GM13976 (cell line): ENCODE measurements at places on chromosomes 1 and 21.

DNA sequence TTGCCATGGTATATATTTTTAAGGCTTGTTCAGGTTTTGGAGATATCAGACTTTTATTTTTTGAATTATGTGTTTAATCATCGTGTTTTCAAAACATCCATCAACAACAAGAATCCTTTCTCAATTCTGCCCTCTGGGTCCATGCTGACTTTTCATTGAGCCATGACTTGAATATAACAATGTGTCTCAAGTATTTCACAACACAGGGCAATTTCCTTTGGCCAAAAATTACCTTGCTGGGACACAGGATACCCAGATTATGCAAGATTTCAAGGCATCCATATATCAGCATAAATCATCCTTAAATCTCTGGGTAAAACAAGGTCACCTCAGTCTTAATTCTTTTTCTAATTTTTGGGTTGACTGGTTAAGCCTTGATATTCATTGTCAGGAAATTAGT is 411.2 kb upstream of the USP24 start:
- no peak for DNase-seq

GRCh38 chr1:117613969-117614729 is 8.3 kb downstream of the TENT5C start:
- DNase-seq, result no peak

DNA sequence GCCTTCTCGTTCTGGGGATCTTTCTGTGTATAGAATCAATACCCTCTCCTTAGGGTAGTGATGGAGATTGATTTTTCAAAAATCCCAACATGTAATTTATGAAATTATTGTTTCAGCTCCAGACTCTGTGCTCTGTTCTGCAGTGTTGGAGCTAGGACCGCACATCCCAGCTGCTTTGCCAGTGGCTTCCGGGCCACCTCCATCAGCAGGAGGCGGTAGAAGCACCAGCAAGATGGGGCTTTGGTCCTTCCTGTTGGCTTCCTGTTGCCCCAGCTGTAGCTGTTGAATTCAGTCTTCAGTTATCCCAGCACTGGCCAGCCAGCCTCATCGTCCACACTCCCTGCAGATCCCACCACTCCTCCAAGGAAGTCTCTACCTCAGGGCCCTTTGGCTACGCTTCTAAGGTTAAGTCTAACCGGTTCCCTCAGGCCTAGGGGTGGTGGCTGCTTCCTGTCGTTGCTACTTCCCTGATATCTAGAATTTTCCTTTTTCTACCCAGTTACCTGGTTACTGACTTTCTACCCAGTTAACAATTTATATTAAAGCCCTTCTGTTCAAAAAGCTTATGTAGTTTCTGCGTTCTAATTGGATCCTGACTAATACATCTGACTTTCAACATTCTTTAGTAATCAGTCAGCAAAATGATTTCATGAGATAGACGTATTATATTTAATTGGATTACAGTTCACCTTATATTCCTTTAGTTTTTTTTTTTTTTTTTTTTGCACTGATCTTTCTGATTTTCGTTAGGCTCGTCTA is 24.6 kb downstream of the GALNT2 start:
- no peak for DNase-seq

GRCh38 chr1:169316556-169316955 is 51.0 kb downstream of the NME7 start:
- no peak for DNase-seq

GRCh38 chr1:231376875-231377549 is 38.9 kb downstream of the SPRTN start:
- no peak for DNase-seq

- no peak for DNase-seq
These were observed 50.0 kb downstream of the CD46 start for GRCh38 chr1:207801819-207802218.

GRCh38 chr1:30550365-30551220 is 172.8 kb downstream of the MATN1 start:
- DNase-seq, result no peak

DNA sequence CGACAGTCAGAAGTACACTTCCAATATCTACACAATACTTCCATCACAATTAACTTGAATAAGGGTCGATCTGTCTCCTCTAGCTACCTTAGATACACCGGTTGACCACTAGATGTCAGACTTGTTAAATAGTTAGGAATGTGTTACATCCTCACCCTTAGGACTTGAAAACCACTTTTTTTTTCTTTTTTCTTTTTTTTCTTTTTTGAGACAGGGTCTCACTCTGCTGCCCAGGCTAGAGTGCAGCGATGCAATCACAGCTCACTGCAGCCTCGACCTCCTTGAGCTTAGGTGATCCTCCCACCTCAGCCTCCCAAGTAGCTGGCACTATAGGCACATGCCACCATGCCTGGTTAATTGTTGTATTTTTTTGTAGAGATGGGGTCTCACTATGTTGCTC is 120.4 kb upstream of the GREM2 start:
- peak; percentile 60 for DNase-seq

- no peak for DNase-seq
These were observed 212.7 kb downstream of the ZP4 start for GRCh38 chr1:237677979-237678378.

DNA sequence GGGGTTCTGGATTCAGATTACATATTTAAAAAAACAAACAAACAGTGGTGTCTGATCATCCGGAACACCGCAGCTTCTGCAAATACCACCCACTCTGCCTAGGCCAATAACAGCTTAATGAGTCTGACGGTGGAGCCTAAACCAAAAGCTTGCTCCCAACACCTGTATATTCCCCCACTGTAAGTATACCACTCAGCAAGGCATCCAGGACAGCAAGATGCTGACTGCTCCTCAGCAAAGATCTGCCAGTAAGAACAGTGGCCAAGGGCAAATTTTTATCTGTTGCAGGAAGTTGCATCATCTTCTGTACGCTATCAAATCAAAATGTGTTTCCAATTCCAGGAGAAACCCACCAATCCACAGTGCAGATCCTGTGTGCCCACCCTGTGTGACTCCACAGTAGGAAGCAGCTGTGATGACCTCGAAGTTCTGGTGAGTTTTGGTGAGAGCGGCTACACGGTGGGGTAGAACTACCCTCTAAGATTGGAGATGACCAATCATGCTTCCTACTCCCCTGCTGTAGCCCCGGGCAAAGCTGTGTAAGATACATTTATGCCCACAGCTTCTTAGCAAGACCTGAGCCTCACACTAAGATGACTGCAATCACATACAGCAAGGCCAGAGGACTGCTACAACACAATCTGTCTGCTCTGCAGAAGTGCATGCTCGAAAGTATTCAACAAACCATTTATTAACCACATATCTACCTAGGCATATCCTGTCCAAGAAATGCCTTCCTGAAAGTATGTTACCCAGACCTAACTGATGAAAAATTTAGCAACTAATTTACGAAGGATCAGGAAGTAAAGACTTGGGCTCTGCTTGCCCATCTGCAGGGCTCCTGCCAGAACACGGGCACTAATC is 30.5 kb downstream of the SIPA1L2 start:
- no peak for DNase-seq

DNA sequence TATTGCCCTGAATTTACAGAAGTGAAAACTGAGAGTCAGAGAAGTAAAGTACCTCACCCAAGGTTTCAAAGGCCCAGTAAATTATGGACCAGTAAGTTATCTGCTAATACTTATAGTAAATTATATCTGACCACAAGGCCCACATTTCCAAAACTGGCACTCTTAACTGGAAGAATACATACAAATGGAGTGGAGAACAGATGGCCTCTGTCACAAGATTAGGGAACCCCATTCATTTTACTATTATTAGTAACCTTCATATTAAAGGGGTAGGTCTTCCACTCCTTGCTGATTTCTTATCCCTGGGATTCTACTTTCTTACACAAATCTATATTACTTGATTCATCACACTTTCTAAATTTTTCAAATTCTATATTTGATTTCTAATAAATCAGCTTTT is 588.8 kb downstream of the NEGR1 start:
- DNase-seq, result no peak

DNA sequence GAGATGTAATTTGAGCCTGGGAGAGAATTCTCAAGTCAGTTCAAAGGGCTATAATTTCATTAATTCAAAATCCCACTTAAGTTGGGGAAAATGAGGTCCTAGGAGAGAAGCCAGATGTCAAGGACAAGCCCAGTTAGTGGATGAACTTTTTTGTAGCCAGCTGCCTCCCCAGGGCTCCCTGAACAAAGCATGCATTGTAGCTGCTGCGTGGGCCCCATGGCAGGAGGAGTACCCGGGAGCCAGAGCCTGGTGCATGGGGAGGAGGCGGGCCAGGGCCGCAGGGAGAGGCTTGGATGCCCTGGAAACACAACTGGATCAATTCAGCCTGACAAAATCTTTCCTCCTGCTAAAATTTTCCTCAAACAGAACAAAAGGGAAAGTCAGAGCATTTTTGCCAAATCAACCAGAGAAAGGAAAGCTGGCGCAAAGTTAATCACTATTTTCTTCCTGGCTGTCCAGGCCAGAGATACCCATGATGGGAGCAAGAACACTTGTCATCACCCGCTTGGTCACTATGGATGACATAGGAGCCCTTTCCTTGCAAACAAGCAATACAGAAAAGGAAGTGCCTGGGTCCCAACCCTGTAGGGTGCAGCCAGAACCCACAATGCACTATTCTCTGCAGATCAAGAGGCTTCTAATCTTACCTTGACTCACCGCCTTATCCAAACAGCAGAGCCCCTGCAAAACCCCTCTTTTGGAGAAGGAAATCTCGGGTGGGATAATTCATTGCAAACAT is 248.1 kb upstream of the RAB4A start:
- DNase-seq, result no peak

DNA sequence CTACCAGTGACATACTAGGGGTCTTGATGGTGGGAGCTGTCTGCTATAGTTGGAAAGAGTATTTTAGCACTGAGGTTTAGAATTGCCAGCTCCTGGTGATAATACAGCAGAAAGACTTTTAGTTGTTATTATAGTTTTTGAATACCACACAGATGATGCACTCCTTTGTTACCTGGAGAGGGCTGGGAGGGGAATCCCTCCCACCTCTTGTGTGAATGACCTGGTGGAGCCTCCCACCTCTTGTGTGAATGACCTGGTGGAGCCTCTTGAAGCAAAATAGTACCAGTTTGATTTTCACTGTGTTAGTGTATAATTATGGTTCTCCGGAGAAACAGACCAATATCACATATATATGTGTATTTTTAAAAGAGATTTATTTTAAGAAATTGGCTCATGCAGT is 3.3 kb downstream of the DISP1 start:
- no peak for DNase-seq

- no peak for DNase-seq
These were observed 52.0 kb upstream of the TINAGL1 start for GRCh38 chr1:31524186-31524901.

GRCh38 chr1:224784265-224785039 is 145.0 kb upstream of the DNAH14 start:
- no peak for DNase-seq

DNA sequence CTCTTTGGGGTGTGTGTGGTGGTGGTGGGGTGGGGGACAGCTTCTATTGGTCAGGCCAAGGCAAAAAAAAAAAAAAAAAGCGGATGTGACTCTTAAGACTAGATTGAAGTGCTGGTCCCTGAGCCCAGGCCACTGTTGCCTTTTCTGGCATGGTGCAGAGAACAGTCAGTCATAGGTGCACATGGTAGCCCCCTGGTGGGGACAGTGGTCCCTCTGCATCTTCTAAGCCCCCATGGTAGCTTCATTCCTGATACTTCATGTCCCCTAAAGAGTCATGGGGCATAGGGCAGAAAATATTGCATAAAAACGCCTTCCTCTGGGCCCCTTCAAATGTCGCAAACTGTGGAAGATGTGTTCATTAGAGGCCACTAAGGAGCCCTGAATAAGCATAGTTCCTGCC is 371.8 kb downstream of the NPHP4 start:
- DNase-seq, result no peak

- no peak for DNase-seq
These were observed 6.3 kb downstream of the LCA5L start for GRCh38 chr21:39439232-39439631.

DNA sequence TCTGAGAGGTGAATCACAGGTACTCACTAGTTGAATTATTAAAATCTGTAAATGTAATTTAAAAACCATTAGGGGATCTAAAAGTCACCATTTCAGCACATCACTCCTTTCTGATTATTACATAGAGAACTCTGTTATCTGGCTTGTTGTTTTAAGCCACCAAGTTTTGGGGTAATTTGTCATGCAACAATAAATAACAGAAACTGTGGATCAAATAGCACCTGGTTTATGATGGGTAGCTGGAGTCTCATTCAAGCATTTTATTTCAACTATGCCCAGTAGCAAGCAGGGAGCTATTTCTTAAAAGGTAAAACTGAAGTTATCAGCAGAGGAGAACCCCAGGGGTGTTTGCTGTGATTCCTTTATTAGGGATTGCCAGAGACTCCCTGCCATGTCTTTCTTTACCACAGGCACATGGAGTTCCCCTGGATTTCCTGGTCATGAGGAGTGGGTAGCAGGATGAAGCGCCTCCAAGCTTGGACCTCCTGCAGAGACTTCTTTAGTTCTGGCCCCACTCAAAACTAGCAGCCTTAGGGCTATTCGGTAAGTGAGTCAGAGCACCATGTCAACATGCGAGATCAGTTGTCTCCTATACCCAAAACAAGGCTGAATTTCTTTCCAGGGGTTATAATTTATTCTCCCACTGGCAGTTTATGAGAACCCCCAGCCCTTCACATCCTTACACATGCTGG is 179.2 kb downstream of the GIPC2 start:
- DNase-seq, result no peak

GRCh38 chr1:31712068-31712467 is 8.3 kb upstream of the COL16A1 start:
- DNase-seq, result no peak

- no peak for DNase-seq
These were observed 930 bp downstream of the ARHGEF10L start for GRCh38 chr1:17540255-17541001.
